Stimulated activated CD4-positive, alpha-beta T cell treated with anti-CD3 and anti-CD28 coated beads, Interleukin-1b, Interleukin-23, amount 100 ng/mL, for 24 hours (primary cell): ENCODE measurements at places on chromosomes 5 and 9.

- no peak for DNase-seq
Observed at GRCh38 chr5:51694826-51695225, 311.6 kb downstream of the ISL1 start.

DNA sequence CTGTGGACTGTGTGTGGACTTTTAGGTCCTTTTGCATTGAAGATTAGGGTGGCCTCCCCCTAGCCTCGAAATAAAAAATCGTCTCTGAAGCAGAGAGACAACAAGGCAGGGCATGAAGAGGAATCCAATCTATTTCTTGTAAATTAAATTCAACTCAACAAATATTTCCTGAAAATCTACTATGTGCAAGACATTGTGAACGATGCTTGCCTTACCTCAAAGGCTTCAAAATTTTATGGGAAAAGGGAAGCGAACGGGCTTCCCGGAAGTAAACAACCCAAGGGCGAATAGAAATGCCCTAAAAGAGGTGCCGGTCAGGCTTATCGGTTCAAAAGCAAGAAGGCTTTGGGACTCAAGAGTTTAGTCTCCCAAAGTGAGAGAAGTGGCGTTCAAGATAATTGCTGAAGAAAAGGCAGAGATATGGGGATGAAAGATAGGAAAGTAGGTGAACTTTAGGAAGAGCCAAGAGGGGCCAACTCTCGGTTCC, 525 bp downstream of the KIF24 start:
- DNase-seq = no peak

- DNase-seq = no peak
Observed at GRCh38 chr5:94941122-94941755, 322.8 kb downstream of the SLF1 start.

DNA sequence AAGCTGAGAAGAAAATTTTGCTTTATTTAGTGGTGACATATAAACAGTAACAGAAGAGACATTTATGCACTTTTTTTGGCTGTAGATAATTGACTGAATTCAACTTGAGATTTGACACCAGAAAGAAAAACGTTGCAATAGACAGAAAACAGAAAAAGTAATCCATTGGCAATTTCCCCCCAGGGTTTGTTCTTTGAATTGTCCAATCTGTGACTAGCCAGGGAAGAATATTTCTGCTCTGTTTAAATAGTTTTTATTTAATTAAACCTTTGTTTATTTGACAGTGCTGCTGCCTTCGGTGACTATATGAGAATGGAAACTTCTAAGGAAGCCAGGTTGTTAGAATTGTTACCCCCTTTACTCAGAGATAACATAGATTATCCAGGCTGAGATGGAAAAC, 210.6 kb downstream of the DEPDC1B start:
- DNase-seq = no peak

GRCh38 chr5:42919600-42919999, 107.9 kb upstream of the SELENOP start:
- no peak for DNase-seq

- no peak for DNase-seq
Observed at GRCh38 chr5:102545175-102545574, 46.4 kb upstream of the SLCO6A1 start.

DNA sequence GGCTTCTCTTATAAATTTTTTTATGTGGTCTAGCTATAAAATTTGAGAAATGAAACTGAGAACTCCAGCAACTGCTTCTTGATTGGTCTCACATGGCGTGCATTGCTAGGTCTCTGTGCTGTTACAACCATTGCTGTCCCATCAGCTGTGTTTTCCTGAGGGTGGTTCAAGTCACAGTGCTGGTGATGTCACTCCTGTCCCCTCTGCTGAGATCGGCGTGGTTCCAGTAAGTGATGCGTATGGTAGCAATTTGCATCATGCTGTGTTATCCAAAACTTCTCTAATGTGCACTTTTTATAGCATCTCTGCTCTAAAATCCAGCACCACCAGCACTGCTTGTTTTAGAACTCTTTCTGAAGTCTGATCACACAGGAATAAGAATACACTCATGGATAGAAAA, 112.6 kb upstream of the ZNF608 start:
- no peak for DNase-seq

- DNase-seq = no peak
Observed at GRCh38 chr5:33641744-33642505, 201.2 kb downstream of the TARS1 start.

DNA sequence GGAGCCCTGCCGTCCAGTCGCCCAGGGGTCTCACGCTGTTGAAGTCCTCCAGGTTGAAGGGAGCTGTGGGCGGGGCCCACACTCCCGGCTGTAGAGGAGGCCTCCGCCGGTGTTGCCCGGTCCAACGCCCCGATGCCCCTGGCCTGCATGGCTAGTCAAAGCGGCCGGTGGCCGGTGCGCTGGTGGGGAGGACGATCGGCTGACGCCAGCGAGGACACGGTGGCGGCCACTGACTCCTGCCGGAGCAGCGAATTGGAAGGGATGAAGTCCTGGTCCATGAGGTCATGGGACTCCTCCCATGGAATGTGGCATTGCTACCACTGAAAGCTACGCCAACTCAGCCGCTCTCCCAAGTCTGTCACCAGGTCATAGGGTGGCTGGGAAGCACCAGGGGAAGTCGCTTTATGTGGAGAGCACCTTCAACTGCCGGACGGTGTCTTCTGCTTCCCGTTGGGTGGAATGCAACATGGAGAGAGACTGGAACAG, 11.8 kb downstream of the RCL1 start:
- DNase-seq = no peak

DNA sequence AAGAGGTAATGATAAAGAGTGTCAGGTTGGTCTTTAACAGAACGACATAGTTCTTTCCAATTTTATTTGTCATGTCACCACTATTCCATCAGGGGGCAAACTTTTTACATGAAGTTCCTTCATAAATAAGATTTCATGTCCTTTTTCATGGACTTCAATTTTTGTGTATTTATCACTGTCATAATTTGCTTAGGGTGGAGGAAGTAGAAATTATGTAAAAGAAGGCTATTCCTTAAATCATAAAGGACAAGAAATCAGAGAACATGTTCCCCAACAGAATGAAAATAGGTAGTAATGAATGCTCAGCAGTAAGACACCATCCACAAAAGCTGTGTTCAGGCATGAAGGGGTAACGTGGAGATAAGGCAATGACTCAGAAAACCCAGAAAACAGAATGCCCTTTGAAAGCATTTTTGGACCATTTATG, 72.7 kb downstream of the ZFAND5 start:
- no peak for DNase-seq

GRCh38 chr5:31427013-31427723, 104.7 kb downstream of the DROSHA start:
- DNase-seq = no peak

DNA sequence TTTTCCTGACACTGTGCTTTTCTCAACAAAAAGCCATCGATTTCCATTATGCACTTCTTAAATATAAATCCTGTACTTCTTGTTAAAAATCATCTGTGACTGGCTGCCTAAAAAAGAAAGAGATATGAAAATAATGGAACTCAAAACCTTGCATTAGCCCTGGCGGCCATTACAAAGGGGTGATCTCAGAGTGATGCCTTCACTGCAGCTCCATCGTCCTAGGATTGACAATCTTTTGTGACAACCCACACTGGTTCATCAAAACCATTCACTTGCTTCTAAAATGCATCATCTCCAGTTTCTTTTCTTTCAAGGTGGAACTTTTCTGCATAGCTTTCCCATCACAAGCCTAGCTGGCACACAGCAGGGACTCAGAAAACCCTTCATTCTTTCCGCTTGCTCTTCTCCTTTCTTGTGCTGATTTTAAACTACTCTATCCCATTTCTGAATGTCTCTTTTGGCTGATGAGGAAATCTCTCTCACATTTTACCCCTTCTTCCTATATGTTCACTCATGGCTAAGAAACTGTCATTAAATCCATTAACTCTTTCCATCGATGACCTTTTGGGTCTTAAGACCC, 351.9 kb downstream of the GLIS3 start:
- DNase-seq = no peak

GRCh38 chr9:137333016-137333671, 31.1 kb upstream of the NRARP start:
- no peak for DNase-seq

- no peak for DNase-seq
Observed at GRCh38 chr5:6359555-6360322, 18.6 kb downstream of the MED10 start.

GRCh38 chr5:112119969-112120368, 299.1 kb downstream of the EPB41L4A start:
- DNase-seq = no peak

DNA sequence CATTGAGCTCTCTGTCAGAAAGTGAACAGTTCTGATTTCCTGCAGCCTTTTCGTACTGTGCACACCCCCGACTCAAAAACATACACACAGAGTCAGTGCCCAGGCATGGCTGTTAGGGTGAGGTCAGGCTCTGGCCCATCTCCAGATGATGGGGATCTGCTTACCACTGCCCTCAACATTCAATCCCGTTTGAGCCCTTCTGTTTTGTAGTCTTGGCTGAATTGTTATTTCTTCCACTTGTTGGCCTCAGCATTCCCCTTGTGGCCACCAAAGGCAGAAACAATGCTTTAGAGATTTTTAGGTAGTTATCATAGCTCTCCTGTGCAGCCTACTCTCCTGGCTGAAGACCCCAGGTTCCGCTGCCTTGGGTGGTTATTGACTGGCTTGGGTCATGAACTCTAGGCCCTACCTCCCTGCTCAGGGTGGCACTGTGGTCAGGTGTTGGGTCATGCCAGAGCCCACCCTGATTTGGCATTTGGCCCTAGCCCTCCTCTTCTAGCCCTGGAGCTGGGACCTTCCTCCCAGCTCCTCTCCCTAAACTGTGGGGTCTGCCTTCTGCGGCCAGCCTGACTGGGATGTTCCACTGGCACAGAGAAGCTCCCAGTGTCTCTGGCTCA, 7.8 kb upstream of the MYOZ3 start:
- DNase-seq = no peak

- no peak for DNase-seq
Observed at GRCh38 chr5:126674145-126674544, 73.4 kb downstream of the PHAX start.

DNA sequence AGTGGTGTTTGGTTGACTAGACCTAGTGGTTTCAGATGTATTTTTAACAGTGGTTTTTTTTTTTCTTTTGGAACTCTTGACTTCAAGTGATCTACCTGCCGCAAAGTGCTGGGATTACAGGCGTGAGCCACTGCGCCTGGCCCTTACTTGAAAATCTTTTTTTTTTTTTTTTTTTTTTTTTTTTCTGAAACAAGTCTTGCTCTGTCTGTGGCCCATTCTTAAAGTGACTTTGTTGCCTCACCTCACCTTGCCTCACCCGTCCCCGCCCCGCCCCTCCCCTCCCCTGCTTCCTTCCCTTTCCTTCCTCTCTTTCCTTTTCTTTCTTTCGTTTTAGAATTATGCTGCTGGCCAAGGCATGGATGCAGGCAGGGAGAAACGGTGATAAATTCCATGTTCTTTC, 26.0 kb downstream of the GPBP1 start:
- DNase-seq = no peak

- no peak for DNase-seq
Observed at GRCh38 chr5:133294380-133294779, 242.6 kb downstream of the HSPA4 start.

- no peak for DNase-seq
Observed at GRCh38 chr9:89677702-89678395, 73.0 kb downstream of the GADD45G start.
